ENCODE measurements at places on chromosomes 6 and 20. TPM values are rescaled to one million over a fixed set of nuclear protein-coding genes. Genes with fewer than 3 reads are reported as not detected.
A peak's percentile ranks its signal among the peaks of the same experiment; 100 is the strongest.

GRCh38 chr6:13308332-13308731 lies 20.0 kb downstream of the TBC1D7 start:
- DNase-seq = no peak

PGC gene
- polyA plus RNA-seq = 0.16 TPM

DNA sequence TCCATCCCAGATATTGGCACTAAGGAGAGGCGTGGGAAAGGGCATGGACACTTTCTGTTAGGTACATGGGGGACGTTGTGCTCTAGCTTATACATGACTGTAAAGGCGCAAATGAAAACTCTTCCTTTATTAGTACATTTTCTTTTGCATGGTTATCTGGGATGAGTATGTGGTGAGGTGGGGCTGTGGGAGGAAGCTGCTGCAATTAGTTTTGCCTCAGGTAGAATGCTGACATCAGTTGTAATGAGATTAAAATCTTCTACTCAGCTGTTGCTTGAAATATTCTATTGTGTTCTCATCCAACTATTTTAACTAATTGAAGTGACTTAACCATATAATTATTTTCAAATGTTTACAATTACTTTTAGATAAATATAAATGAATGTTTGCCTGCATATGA lies 218.3 kb upstream of the FLRT3 start:
- no peak for DNase-seq

- no peak for DNase-seq
Observed at GRCh38 chr6:43274127-43274915, 23.7 kb upstream of the SLC22A7 start.

SLC12A5 gene
- 3.5 TPM for polyA plus RNA-seq

IPCEF1 gene
- 2.2 TPM for polyA plus RNA-seq

DNA sequence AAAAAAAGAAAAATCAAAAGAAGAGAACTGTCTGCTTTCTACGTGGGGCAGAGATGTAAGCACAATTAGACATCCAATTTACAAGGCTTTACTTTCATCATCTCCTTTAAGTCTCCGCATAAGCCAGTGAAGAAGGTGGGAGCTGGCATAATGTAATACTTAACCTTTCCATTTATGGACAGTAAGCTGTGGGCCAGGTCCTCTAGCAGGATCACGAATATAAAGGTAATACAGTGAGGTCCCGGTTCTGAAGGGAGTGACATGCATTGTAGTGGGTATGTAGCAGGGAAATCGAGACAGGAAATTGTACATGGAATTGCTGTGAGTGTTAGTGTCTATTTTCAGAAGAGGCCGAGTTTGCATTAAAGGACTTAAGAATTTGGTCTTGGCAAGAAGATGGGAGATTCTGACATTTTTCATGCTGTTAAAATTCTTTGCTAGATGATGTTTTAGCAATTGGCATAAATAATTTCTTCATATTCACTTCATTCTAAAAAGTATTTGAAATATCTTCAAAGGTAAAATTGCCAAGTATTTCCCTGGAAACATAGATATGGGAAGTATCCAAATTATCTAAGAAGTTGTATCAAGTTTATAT lies 20.4 kb upstream of the POPDC3 start:
- DNase-seq = no peak

DNA sequence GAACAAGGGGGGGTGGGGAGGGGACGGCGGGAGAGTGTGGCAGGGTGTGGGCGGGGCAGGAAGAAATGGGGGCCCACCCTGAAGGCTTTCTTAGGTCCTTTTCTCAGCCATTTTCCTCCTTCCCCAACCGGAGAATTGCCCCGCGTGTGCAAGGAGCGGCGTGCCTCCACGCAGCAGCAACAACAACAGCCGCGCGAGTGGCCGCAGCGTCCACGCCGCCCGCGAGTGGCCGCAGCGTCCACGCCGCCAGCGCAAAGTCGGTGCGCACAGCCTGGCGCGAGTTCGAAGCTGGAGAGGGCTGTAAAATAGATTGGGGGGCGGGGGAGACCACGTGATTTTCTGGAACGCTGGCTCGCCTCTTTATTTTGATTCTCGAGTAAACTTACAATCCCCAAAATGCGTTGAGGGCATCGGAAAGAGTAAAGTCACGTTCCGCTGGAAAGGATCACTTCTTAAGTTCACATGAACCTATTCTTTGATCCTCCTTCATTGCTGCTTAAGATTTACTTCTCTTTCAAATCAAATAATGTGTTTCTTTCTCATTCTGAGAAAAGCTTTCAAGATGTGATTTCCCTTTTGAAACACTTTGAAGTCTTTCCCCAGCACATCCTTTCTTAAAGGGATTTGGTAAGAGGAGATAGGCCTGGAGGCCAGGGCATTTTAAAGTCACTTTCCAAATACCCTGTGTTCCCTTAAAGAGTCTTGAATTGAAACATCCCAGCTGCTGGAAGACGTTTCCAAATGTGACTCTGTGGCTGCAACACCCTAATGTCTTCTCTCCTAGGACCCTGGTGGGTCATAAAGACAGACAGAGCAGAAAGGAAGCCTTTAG lies 66.7 kb upstream of the ZNF217 start:
- no peak for DNase-seq

DNA sequence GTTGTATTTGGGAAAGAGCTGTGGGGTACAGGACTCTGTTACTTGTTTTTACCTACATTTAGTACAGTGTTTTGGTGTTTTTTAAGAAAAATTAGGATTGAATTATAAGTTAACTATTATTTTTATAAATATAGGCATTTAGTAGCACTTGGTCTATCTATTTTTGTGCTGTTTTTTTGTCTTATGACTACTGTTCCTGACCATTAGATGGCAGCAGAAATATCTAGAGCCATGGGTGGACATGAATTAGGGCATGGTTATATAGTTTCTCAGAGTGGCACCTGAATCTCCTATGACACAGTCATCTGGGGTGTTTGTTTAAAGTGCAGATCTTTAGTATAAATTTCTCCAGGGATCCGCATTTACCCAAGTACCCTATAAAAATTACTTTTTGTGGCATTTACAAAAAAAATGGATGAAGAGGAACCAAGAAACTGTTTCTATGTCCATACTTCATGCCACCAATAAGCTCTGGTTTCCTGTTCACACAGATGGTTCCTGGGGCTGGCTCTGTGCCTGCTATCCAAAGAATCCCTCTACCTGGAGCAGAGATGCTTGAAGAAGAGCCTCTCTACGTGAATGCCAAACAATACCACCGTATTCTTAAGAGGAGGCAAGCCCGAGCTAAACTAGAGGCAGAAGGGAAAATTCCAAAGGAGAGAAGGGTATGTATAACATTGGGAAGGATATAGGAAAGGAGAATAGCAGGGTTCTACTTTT lies 19.8 kb downstream of the NFYA start:
- DNase-seq = no peak

- no peak for DNase-seq
Observed at GRCh38 chr6:25038999-25039398, 103.2 kb upstream of the RIPOR2 start.

DNA sequence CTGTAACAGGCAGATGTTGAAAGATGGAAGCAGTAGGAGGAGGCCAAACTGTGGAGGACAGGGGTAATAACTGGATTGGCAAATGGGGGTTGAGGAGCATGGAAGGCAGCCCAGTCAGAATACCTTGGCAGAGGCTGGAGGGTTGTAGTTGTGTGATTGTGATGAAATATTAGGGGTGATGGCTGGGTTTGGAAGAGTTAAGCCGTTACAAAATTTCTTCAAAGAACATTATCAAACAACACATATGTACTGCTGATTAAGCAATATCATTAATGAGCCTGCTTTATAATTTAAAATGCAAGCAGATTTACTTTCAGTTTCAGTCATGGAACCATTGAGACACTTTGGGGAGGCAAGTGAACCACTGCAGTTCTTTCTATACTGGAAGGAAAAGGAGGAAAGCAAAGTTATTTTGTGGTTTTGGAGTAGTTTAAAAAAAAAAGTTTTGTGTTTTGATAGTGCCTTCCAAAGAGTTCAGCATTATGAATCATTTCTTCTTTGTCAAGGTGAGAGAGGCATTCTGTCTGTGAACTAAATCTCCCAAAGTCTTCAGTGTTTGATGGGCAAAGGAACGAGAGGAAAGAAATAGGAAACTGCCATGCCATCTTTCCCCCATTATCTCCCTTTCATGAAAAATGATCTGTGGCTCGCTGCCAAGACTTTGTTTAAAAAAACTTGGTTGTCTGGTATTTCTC lies 20.7 kb downstream of the FOXO3 start:
- DNase-seq = no peak

- DNase-seq = peak; percentile 61
Observed at GRCh38 chr6:52115891-52116604, 28.6 kb upstream of the PKHD1 start.

GRCh38 chr6:156699017-156699421 lies 78.2 kb upstream of the ARID1B start:
- DNase-seq = no peak

GRCh38 chr6:2545383-2546038 lies 205.2 kb downstream of the MYLK4 start:
- no peak for DNase-seq

DNA sequence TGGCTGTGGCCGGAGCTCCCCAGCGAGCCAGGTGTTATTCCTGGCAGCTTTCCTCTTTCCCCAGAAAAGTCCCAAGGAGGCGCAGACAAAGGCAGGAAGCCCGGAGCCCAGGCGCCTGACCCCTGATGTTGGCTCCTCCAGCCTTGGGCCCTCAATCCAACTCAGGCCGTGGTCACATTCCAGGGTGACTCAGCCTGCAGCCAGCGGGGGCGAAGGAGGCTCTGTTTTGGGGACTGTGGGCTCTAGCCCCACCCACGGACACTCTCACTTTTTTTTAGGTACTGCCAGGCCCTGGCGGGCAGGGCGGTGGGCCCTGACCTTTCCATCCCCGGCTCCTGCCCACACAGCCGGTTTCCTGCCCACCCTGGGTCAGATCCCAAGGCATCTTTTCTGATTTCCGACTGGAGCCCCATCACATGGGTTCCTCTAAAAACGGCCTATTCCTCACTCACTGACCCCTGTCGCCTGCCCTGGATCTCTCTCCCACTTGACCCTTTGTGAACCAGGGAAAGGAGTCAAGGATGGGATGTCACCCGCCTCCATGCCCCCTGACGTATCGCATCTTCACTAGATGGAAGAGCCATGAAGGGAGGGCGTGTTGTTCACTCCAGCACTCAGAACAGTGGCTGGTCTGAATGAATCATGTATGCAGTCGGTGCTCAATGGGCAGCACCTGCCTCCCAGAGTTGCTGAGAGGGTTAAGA lies 5.5 kb downstream of the PTGIS start:
- DNase-seq = no peak

- DNase-seq = no peak
Observed at GRCh38 chr6:31691564-31692108, 10.8 kb upstream of the LY6G5C start.

SLC17A1 gene
- polyA plus RNA-seq = 0.09 TPM

TRMT11 gene
- 24.3 TPM for polyA plus RNA-seq

Measured in large intestine (tissue), 12 donors.